ENCODE measurements at places on chromosomes 5 and 9.

DNA sequence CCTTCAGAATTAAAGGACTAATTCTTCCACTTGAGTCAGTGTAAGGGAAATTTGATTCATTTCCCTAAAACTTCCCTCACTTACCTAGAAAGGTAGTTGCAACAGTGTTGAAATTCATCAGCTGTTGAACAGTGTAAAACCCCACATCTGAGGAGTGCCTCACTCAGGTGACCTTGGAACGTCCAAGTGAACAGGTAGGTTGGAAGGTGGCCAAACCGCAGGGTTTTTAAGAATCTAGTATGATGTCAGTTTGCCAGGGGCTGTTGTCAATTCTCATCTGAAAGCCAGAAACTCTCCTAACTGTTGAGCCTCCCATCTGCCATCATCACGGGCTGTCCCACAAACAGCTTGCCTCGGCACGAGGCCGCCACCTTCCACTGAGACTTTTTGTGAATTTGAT, 105.7 kb downstream of the TMEM174 start:
- no peak for DNase-seq

DNA sequence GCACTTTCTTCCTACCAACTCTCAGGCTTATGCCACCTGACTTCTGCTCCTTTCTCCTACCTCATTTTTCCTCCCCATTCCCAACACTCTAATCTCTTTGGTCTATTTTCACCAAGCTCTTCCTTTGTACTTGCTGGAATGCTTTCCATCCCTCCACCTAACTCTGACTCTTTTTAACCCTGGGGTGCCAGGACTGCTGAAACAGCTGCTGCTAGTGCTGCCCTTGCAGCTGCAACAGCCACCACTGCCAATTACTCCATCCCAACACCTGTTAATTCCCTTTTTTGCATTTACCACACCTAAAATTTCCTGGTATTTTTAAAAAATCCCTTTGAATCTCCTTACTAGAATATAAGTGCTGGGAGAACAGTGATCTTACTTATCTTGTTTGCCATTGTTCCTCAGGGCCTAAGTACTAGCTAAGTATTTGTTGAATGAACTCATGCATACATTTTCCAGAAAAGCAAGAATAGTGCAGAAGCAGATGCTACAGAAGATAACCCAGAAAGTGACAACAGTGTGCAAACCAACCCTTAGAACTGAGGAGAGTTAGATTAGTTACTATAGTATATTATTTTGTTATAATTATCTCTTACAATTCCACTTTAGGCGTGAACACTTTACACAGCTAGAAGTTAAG, 11.5 kb downstream of the NADK2 start:
- DNase-seq, result no peak

DNA sequence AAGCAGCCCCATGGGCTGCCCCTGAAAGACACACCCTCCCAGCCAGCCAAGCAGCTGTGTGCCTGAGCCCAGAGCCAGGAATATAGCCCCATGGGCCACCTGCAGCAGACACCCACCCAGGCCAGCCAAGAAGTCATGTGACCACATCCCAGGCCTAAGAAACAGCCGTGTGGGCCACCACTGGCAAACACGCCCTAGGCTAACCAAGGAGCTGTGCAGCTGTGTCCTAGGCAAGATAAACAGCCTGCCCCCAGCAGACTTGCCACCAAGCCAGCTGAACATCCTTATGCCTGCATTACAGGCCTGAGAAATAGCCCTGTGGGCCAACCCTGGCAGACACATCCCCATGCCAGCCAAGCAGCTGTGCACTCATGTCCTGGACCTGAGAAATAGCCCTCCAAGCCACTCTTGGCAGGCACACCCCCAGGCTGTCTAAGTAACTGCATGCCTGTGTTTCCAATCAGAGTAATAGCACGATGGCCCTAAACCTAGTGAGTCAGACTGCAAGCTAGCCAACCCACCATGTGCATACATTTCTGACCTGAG, 143.0 kb downstream of the ADAMTS6 start:
- DNase-seq, result no peak

- no peak for DNase-seq
These were observed 42.3 kb upstream of the DHFR start for GRCh38 chr5:80697100-80697499.

GRCh38 chr5:88661806-88662207, 221.2 kb downstream of the MEF2C start:
- no peak for DNase-seq

DNA sequence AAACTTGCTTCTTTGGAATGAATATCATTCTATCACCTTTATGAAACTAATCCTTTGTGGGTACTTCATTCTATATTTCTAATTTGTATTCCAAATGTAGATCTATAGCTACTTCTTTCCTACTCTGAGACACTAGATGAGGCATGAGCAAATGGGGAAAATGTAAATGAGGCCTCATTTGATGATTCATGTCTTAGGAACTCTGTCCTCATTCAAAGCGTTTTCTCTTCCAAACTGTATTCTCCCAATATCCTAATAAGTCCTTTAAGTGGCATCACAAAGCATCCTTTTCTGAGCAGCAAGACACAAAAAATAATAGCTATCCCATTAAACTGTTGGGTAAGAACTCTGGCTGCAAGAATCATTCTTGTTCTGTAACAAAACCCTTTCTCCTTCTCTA, 56.1 kb downstream of the TTLL11 start:
- no peak for DNase-seq

- no peak for DNase-seq
These were observed 30.1 kb upstream of the SLC12A2 start for GRCh38 chr5:128053291-128053954.

- DNase-seq, result no peak
These were observed 27.7 kb downstream of the GRAMD2B start for GRCh38 chr5:126450907-126451306.

DNA sequence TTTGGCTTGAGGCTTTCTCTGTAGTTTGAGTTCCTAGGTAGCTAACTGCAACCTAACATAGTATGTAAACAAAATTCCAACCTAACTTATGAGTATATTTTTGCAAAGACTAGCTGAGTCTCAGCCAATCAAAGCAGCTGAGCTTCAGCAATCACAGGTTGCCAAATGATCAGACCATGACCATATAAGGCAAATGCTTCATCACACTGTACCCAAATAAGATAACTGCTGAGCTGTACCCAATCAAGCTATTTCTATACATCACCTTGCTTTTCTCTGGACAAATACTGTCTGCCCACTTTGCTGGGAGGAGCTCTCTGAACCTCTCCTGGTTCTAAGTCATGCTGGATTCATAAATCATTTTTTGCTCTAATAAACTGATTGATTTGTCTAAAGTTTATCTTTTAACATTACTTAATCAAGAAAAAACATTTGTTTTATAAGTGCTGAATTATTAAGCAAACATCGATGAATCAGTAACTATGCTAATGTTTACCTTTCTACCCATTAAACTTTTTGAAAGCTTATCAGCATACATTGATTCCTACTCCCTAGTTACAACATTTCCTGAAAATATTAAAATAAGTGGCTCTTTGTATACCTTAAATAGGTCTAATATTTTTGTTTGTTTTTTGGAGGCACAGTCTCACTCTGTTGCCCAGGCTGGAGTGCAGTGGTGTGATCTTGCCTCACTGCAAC, 129.7 kb upstream of the PCA3 start:
- DNase-seq, result no peak

GRCh38 chr5:77305222-77305846, 94.9 kb downstream of the PDE8B start:
- no peak for DNase-seq

- no peak for DNase-seq
These were observed 1583.2 kb upstream of the WWC1 start for GRCh38 chr5:166708291-166708690.

DNA sequence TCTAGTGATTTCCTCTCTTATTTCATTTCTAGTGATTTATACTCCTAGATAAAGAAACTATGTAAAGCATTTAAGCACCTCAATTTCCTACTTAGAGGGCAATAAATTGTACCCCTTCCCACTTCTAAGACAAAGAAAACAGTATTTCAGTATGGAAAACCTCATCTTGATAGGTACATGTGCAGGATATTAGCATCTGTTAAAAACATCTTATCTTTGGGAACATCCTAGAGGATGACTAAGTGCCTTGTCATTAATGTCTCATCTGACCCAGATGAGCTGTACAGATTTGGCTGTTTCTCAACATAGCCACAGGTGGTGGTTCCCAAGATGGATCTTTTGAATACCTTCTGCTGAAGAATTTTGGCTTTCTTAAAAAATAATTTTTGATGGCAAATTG, 5.7 kb downstream of the MEGF10 start:
- no peak for DNase-seq

GRCh38 chr9:23907343-23907742, 81.3 kb upstream of the ELAVL2 start:
- no peak for DNase-seq

DNA sequence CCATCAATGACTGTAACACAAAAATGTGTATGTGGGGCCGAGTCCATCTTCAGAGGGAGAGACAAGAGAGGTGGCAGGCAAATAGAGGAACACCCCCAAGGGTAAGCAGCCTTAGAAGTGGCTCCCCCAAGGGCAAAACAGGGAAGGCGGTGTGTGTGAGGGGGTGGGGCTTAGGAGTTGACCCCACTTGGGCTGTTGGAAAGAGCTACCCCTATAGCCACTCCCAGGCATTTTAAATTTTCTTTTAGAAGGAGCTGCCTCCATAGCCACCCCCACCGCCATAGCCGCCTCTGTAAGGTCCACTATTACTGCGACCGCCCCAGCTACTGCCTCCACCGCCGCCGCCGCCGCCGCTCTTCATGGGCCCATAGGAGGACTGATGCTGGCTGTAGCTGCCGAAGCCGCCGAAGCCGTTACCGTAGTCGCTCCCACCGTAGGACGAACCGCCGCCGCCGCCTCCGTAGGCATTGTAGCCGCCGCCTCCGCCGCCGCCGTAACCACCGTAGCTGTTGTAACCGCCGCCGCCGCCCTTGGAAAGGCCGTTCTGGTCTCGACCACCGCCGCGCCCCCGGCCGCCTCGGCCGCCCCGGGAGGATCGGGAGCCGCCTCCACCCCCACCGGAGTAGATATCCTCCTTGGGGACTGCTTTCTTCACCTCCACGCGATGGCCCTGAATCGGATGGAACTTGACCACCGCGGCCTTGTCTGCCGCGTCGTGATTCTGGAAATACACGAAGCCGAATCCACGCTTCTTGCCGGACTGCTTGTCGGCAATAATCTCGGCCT, 1.1 kb downstream of the HNRNPA0 start:
- no peak for DNase-seq

DNA sequence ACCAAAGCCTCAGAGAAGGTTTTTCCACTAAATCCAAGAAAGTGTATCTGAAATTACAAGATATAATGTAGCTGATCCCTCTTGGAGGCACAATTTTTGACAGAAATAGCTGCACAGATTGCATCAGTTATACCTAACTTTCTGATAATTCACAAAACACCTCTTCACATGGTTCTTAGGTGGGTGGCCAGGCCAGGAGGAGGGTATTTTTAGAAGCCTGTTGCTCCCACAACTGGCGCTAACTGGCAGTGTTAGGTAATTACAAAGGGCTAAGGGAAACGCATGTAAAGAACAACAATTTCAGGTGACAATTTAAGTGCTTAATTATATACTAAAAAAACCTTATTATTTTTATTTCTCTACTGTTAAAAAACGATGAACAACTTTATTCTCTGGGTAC, 247.9 kb downstream of the BNC2 start:
- no peak for DNase-seq

DNA sequence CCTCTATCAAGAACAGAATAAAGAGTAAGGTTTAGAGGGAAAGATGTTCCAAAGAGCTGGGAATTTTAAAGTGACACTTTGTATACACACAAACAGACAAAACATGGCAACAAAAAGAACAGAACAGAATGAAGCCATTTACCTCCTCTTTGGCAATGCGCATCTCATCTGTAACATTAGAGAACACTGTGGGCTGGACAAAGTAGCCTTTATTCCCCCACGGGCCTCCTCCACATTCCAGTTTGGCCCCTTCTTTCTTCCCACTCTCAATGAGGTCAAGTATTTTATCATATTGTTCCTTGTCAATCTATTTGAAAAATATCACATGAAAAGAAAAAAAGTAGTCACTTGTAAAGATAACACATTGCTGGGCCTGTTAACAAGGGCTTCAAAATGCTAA, 41.0 kb downstream of the ALDH1A1 start:
- no peak for DNase-seq

- no peak for DNase-seq
These were observed 614.5 kb downstream of the EFNA5 start for GRCh38 chr5:107056278-107056677.

GRCh38 chr5:117761186-117761585, 1186.6 kb upstream of the SEMA6A start:
- DNase-seq, result no peak

GRCh38 chr5:138000102-138000723, 32.7 kb downstream of the FAM13B start:
- DNase-seq, result no peak

- no peak for DNase-seq
These were observed 20.7 kb downstream of the ACTL7B start for GRCh38 chr9:108834959-108835665.

DNA sequence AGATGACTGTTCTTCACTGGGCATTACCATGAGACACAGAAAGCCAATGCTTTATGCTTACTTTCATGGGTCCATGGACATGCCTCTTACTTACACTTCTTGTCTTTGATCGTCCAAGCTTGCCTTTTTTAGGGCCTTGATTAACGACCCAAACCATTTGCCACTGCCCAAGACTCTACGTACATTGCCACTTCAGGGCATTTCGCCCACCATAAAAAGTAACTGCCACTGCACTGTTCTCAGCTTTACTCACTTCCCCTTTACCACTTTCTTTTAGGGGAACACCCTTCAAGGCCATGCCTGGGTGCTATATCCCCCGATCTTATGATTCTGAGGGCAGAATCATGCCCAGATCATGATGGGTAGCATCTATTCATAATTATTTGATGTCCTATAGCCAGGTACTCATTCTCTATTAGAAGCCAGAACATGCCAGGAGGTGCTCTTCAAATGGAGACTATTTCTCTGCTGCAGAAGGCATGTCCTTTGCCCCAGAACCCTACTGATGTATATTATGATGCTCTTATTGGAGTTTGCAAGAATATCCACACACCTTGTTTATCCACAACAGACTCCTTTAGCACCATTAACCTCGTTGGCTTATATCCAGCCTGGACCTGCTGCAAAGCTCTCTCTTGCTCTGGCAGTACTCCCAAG, 64.1 kb upstream of the RAD23B start:
- DNase-seq, result no peak

DNA sequence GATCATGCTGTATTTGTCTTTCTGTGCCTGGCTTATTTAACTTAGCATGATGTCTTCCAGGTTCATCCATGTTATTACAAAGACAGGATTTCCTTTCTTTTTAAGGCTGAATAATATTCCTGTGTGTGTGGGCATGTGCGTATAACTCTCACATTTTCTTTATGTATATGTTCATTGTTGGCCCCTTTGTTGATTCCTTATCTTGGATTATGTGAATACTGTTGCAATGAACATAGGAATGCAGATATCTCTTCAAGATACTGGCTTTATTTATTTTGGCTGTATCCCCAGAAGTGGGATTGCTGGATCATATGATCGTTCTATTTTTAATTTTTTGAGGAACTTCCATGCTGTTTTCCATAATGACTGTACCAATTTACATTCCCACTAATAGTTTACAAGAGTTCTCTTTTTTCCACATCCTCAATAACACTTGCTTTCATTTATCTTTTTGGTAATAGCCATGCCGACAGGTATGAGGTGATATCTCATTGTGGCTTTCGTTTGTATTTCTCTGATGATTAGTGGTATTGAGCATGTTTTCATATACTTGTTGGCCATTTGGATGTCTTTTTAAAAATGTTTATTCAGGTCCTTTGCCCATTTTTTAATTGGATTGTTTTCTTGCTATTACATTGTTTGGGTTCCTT, 38.0 kb downstream of the CREBRF start:
- DNase-seq, result no peak

GRCh38 chr5:168596927-168597326, 17.8 kb upstream of the PANK3 start:
- no peak for DNase-seq

GRCh38 chr5:3600106-3601060, 4.8 kb downstream of the IRX1 start:
- DNase-seq, result no peak

Data from GM12864 (cell line).